Activated T-cell treated with anti-CD3 and anti-CD28 coated beads, Interleukin-2, amount 50 U/mL, for 1 hour (primary cell): ENCODE measurements at places on chromosomes 7 and 10.
A peak's percentile ranks its signal among the peaks of the same experiment; 100 is the strongest.

- DNase-seq: no peak
Observed at GRCh38 chr7:158754746-158755444, 50.3 kb upstream of the NCAPG2 start.

DNA sequence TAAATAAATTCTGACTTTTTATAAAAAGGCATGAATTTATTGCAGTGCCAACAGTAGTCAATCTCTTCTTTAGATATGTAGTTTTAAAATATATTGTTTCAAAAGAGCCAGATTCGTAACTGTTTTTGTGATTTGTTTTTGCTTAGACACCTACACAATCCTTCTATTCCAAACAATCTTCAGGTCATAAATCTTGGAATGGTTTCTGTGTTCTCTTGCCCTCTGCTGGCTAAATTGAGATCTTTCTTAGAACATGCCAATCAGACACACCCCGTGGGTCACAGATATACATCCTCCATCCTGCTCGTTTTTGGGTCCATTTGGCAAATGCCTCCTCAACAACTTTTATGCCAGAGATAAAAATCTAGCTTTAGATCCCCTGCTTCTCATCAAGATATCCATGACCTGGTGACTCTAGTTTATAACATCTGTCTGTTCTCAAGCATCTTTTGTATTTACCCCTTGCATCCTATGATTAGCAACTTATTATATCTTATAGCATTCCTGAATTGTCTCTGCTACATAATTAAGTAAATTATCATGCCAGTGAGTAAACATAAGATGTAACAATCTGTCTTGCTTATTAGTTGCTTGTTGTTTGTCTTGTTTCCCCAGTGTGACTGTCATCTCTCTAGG lies 35.3 kb upstream of the IFRD1 start:
- no peak for DNase-seq

- DNase-seq: no peak
Observed at GRCh38 chr7:128112781-128113221, 81.6 kb upstream of the LRRC4 start.

- DNase-seq: no peak
Observed at GRCh38 chr7:132972745-132973144, 109.1 kb downstream of the CHCHD3 start.

DNA sequence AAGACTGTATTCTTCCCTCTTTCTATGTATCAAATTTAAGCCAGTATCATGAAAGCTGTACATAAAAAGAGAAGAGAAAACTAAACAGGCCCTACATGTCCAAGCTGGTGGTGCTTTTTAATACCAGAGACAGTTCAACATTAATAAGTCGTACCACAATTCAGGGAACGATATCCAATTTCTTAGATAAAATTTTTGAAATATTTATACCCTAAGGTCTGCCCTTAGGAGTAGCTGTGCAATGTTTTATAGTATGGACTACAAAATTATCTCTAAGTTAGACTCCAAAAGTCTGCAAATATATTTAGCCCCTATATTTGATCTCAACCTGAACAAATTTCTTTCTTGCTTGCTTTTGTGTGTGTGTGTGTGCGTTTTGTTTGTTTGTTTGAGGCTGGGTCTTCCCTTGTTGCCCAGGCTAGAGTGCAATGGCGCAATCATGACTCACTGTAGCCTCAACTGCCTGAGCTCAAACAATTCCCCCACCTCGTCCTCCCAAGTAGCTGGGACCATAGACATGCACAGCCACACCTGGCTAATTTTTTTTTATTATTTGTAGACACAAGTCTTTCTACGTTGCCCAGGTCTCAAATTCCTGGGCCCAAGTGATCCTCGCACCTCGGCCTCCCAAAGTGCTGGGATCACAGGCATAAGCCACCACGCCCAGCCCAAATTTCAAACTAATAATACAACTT lies 13.2 kb downstream of the ARHGAP19 start:
- DNase-seq: no peak

GRCh38 chr7:66239467-66239856 lies 34.3 kb downstream of the TPST1 start:
- no peak for DNase-seq

GRCh38 chr10:89367529-89367928 lies 10.3 kb upstream of the IFIT1B start:
- DNase-seq: no peak

DNA sequence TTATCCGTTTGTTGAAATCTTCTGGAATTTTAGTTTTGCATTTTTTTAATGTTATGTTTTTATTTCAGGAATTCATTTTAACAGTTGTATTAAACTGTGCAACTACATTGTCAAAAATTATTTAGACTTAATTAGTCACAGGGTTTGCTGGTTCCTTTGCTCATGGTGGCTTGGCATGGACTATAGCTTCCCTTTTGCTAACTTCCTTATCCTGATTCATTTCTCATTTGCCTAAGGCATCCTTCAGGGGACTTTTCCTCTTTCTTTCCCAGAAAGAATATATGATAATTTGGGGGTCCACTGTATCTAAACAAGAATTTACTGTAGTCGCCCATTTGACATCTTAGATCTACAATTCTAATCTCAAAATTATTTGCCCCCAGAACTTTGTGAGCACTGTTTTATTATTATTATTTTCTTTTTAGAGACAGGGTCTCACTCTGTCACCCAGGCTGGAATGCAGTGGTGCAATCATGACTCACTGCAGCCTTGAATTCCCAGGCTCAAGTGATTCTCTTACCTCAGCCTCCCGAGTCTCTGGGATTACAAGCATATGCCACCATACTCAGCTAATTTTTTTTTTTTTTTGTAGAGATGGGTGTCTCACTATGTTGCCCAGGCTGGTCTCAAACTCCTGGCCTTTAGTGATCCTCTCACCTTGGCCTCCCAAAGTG lies 13.9 kb downstream of the FIGNL1 start:
- DNase-seq: no peak

DNA sequence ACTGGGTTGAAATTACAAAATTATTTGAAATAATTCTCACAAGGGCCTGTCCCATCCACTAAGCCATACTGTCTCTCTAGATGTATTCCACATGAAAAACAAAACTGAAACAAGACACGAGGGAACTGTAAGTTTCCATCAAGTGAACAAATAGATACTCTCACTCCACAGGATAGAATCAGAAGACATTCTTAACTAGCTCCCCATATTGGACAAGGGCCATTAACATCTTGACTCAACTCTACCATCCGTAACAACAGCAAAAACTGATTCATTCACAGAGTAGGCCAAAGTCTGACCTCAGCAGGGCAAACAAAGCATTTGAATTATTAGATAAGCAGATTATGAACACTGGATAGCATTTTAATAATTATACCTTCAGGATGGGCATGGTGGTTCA lies 29.1 kb downstream of the UBE2H start:
- DNase-seq: no peak

- DNase-seq: peak; percentile 70
Observed at GRCh38 chr7:143408686-143409561, at the start of gene EPHA1. EPHA1 (minus strand) TSS chr7:143408856; CDS start chr7:143408805, 51 bp downstream.

DNA sequence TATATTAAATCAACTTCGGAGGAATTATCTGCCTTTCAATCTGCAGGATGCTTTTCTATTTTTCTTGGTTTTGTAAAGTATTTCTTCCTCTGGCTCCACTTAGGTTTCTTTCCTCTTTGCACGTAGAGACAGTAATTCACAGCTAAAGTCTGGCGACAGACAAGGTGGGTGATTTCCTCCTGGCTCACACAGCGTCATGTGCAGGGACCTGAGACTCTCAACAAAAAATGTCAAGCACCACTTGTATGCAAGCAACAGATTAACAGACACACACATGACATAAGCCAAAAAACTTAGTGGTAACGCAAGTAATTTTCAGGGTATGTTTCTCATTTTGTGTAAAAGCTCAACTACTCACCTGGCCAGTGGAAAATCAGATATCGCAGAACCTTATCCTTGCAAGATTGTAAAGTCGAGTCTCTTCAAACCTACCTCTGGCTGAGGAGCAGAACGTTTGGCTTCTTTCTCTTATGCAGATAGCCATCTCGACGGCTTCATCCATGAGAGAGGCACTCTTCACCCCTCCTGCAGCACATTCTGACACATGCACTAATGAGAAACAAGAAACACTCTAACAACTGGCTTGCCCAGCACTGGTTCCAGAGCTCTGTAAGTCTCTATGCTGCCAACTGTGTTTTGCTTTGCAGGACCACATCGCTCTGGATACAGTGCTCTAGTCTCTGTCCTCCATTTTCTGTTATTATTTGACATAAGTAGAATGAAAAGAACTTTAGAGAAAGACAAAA lies 188.0 kb downstream of the CDCA7L start:
- DNase-seq: no peak

GRCh38 chr10:60524541-60524940 lies 134.9 kb upstream of the ANK3 start:
- DNase-seq: no peak

GRCh38 chr7:106639476-106640334 lies 21.3 kb downstream of the CCDC71L start:
- no peak for DNase-seq

GRCh38 chr10:13338390-13339110 lies 9.5 kb downstream of the SEPHS1 start:
- no peak for DNase-seq

- DNase-seq: no peak
Observed at GRCh38 chr10:6100370-6100769, 11.5 kb downstream of the RBM17 start.
